ENCODE measurements at places on chromosomes 2 and 18.

GRCh38 chr2:2879781-2880180 is 497.8 kb downstream of the EIPR1 start:
- no peak for DNase-seq

GRCh38 chr2:45220227-45220626 is 211.0 kb upstream of the SIX2 start:
- no peak for DNase-seq

DNA sequence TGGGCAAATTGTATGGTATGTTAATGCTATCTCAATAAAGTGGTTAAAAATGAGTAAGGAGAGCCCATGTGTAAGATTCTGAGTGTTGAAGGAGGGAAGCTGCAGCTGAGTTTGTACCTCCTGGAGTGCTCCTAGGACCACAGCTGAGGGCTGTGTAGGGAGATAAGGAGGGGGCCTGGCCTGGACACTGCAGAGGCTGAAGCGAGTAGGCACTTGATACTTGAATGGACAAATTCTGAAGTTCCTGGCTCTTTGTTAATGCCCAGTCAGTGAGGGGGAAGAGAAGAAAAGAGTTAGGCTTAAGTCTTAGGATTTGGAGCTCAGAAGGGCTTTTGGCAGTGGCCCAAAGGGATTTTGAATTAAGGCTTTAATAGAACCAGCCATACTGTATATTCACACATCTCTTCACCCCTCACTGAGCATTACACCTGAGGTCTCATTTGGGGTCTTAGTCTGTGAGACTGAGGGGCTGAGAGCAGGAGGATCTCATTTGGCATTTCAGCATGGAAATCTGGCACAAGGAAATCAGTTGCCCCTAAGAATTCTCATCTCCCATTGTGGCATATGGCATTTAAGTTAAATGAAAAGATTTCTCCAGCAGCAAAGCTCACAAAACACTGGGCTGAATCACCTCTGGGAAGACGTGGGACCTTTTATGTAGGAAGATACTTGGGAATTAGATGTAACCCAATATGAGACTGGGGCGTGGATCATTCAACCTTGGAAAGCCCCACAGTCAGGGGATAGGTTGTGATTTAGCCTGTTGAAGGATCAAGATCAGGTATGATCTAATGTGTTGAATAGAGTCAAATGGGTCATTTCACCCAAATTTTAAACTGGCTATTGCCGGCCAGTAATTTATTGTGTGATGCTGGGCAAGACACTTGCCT is 46.8 kb downstream of the LIPG start:
- no peak for DNase-seq

DNA sequence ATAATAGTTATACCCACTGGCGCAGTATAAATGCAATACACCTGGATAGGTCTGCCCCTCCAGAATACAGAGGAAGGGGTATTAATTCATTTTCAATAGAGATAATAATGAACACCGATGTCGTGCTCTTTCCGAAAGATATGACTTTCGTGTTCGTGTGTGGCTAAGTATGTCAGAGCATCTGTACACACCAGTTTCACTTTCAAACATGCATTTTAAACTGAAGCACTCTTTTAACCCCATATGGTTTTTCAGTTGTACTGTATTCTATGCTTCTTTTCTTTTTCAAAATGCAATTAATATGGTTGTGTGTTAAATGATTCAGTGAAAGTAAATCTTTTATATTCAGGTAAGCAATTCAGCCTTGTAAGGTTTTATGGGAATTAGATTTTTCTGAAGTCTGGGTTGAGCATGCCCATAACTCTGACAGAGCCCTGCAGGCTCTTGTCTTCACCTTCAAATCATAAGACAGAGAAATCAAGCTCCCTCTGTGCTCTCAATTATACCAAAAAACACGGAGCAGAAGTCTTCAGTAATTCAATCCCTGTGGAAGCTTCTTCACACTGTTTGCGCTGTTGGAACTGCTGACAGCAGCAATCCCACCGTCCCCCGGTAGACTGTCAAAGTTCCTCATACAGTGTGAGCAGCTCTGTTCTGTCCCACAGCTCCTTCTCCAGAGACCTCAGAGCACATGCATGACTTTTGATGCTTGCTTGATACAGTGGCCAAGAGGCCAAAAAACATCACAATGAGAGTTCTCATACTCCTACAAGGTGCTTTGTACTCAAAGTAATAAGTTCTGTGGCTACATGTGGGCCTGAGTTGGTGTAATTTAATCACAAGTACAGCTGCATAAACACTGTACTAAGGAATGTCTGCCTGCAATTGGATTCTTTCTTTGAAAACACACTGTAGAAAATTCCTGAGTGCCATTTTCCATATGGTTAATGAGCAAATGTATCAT is 186.8 kb downstream of the ZNF521 start:
- no peak for DNase-seq

GRCh38 chr2:241499146-241499965 is 9.0 kb downstream of the STK25 start:
- no peak for DNase-seq

Data from pulmonary artery endothelial cell (primary cell).